ENCODE measurements at places on chromosomes 13 and 19.

DNA sequence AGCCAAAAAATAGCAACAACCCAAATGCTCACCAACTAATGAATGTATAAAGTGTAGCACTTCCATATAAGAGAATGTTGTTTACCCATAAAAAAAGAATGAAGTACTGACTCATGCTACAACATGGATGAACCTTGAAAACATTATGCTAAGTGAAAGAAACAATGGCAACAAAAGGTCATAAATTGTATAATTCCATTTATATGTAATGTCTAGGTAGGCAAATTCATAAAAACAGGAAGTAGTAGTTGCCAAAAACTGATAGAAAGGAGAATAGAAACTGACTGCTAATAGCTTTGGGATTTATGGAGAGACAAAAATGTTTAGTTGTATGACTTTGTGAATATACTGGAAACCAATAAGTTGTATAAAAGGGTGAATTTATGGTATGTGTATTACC lies 21.6 kb downstream of the MYCBP2 start:
- no peak for DNase-seq

DNA sequence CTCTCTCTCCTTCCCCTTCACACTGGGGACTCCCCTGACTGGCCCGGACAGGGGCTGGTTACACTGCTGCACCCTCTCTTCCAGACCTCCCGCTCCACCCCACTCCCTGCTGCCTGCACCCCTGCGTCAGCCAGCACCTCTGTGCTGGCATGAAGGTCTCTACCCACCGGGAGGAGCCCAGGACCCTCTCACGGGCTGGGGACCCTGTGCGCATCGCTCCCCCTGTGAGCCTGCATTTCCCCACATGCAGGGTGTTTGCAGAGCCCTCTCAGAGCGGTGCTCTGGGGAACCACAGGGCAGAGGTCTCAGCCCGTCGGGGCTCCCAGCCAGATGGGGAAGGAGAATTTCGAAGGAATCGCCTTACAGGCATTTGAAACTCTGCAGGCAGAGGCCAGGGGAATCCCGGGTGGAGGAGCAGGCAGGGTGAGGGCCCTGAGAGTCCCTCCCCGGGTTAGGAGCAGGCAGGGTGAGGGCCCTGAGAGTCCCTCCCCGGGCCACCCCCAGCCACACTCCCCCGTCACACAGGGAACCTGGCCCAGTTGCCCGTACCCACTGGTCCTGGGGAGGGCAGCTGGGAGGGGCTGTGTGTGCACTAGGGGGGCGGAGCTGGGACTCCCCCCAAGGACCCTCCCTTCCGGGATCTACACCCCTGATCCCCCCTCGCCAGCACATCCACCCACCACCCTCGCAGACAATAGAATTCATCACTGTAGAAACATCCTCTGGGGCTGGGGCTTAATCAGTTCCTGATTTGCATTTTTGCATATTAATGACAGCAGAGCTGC lies 16.3 kb upstream of the TCF3 start:
- DNase-seq: no peak

GRCh38 chr19:20276011-20276731 lies 109.2 kb downstream of the ZNF486 start:
- DNase-seq: no peak

DNA sequence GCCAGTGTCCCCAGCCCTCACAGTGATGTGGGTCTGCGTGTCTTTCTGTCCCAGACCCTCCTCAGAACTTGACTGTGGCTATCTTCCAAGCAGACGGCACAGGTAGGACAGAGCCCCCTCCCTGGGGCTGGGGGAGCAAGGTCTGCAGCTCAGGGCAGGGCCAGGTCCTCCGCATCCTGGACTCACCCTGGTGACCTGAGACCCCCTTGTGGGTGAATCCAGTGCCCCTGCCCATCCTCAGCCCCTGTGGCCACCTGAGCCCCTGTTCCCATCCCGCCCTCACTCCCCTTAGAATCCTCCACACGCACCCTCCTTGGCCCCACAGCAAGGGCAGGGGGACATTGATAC lies 39.0 kb upstream of the CD33 start:
- no peak for DNase-seq

GRCh38 chr13:39415008-39415802 lies 187.8 kb downstream of the LHFPL6 start:
- peak; percentile 73 for DNase-seq

GRCh38 chr13:76939215-76939614 lies 9.1 kb upstream of the ACOD1 start:
- no peak for DNase-seq

- no peak for DNase-seq
Observed at GRCh38 chr13:74919914-74920313, 562.1 kb downstream of the TBC1D4 start.

- DNase-seq: no peak
Observed at GRCh38 chr13:46683676-46684260, 113.2 kb downstream of the ESD start.

DNA sequence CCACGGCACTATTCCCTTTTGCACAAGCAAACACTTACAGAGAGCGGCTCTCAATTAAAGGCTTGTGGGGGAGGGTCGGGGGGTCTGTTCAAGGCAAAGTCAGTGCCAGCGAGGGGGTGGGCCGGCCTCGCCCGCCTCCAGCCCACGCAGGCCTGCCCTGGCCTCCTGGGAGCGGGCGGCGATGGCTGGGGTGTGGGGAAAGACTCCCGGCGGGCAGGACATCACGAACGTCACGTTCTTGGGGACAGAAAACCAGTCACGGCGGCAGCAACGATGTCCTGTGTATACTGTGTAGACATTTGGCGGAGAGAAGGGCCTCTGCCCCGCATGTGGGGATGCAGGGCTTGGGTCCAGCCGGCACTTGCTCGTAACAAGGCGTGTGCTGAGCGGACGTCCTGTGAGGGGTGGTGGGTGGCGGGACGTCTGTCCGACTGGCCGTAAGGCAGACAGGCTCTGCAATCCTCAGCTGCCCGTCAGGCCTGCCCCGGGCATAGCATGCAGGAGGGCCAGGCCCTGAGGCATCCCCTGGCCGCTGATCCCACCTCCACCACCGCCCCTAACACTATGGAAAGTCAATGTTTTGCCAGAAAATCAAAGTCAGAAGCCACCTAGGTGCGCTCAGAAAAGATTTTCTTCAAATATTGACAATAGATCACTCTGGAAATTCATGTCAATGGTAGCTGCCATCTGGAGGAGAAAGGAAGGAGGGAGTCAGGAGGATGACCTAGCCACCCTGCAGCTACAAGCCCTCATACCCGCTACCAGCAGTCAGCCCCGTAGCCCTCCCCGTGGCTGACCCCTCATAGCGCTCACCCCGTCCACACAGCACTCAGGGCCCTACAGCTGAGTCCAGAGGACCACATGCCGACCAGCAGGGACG lies 5.8 kb upstream of the EPHX3 start:
- no peak for DNase-seq

DNA sequence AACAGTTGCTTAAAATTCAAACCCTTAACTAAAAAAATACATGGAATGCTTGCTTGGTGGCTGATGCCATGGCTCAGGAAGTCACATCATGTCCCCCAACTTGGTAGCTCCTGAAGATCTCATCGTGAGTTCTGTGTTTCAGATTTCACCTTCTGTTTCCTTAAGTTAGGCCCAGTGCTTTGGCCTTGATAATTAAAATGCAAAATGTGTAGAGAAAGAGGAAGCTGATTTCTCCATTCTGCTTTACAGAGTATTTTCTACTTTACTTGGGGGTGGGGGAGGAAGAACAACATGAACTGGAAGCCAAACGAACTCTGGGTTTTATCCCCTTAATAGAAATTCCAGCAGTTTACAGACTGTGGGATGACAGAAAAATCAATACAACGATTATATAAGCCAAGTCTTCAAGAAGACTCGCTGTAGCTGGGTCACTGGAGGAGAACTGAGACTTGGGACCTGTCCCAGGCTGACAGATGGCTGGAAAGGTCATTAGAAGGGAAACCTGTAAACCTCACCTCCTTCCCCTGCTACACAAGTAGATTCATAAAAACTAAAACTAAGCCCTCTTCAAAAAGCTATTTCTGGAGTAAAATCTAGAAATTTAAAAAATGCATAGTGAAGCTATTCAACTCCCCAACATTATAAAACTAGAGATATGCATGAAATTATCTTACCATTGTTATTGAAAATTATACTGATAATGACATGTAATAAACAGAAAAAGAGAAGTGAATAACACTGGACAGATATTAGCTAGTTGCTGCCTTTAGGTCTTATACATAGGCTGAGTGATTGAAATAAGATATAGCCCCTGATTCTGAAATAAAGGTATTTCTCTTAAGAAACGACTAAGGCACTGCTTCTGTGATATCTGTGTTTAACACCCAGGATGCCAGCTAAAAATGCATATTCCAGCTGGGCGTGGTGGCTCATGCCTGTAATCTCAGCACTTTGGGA lies 22.1 kb upstream of the GGACT start:
- no peak for DNase-seq

- no peak for DNase-seq
Observed at GRCh38 chr19:30076101-30076551, 134.1 kb downstream of the URI1 start.

- DNase-seq: no peak
Observed at GRCh38 chr19:48768994-48769713, 13.8 kb downstream of the FGF21 start.

DNA sequence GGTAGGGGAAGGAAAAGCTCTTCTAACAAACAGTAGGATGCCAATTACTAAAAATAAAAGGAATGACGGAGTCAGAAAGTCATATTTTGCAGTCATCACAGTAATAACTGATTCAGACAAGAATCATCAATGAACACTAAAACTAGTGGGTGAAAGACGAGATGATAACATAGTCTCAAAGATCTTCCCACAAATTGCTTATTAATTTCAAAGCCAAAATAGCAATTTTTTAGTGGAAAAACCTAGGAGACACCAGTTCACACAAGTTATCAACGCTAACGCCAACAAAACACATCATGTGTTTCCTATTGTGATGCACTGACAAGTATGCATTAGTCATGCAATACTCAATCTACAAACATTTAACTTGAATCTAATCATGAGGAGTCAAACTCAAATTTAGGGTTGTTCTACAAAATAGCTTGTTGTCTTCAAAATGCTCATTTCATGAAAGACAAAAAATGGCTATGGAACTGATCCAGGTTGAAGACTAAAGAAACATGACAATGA lies 18.6 kb downstream of the ZNF233 start:
- DNase-seq: no peak

GRCh38 chr19:1418496-1418775 lies 11.1 kb downstream of the DAZAP1 start:
- DNase-seq: no peak

- no peak for DNase-seq
Observed at GRCh38 chr13:46480131-46480530, 72.8 kb upstream of the LRCH1 start.

DNA sequence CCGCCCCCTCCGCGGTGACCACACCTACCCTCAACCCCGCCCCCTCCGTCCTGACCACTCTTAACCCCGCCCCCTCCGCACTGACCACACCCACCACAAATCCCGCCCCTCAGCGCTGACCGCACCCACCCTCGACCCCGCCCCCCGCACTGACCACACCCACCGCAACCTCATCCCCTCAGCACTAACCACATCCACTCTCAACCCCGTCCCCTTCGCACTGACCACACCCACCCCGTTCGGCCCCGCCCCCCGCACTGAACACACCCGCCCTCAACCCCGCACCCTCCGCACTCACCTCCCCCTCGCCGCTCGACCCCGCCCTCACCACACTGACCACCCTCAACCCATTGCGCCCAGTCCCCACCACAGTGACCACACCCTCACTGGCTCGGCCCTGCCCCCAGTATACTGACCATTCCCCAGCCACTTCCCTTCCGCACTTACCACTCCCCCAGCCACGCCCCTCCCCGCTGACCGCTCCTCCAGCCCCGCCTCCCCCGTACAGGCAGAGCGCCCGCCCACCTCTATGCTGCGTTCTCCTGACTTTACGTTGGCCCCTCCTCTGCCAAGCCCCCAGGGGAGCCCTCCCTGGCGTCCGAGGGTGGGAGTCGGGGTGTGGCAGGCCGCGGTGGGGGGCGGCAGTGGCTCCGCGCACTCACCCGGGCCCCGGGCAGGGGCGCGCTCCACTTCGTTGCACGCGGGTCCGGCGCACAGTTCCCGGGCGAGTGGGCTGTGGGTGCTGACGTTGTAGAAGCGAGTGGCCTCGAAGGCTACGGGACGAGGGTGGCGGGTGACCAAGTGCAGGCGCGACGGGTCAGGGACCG lies 8.4 kb downstream of the F2RL3 start:
- DNase-seq: peak; percentile 90

DNA sequence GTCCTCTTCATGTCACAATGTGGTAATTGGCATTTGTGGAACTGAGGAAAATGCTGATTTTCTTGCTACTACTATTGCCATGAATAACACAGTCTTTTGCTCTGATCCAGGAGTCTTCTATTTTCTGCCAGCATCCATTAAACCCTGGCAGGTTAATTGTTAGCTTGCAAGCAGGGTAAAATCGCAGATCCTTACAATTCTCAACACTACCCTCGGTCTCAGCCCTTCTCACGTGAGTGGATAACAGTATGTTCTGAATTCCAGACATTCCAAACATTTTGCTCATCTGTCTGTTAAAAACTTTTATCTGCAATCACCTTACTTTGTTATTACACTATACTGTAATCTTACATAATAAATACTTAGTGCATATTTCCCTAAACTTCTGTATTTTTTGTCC lies 251.3 kb upstream of the ATXN8OS start:
- DNase-seq: no peak

DNA sequence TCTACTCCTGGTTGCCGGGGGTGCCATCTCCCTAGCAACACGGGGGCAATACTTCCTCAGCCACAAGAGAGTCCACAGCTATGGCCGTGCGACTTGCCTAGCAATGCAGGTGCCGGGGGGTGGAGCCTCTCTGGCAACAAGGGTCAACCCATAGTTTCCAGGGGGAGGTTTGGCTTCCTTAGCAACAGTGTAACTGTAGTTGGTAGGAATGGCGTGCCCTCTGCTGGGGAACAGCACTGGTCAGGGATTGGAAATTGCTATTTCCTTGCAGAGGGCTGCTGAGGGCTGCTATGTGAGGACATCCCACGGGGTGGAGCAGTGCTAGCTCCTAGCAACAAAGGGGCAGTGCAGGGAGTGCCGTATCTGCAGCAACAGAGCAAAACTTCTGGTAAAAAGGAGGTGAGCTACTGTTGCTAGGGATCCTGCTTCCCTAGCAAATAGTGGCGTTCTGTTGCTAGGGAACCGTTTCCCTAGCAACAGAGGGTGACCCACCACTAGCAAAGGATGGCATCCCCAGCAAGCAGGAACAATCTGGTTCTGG lies 7.0 kb upstream of the TMC4 start:
- DNase-seq: no peak

GRCh38 chr19:7697721-7698287 lies 4.1 kb downstream of the FCER2 start:
- no peak for DNase-seq

DNA sequence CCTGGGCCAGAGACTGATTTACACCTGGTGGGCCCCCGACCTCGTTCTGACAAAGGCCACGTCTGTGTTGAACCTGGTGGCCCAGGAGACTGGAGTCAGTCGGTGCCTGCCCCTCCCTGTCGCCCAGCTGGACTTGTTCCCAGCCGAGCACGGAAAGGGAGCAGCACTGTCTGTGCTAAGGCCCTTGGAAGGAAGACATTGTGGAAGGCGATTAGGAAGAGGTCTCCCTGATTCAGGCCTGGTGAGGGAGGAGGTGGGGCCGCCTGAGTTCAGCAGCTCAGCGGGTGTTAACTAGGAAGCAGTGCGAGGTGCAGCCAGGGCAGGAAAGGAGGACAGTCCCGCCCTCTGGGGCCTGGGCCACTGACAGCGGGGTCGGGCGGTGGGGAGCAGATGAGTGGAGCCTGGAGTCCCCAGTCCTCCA lies 64.7 kb downstream of the GPR12 start:
- no peak for DNase-seq

All from D341Med (cell line).